ENCODE measurements at places on chromosomes 1 and 21.

- no peak for DNase-seq
Observed at GRCh38 chr1:214702556-214702955, 99.6 kb downstream of the CENPF start.

GRCh38 chr1:231839999-231840398 is 213.4 kb downstream of the DISC1 start:
- DNase-seq = no peak

GRCh38 chr1:41466146-41466545 is 18.3 kb downstream of the EDN2 start:
- no peak for DNase-seq

GRCh38 chr21:45033791-45034555 is 40.4 kb upstream of the ADARB1 start:
- no peak for DNase-seq

DNA sequence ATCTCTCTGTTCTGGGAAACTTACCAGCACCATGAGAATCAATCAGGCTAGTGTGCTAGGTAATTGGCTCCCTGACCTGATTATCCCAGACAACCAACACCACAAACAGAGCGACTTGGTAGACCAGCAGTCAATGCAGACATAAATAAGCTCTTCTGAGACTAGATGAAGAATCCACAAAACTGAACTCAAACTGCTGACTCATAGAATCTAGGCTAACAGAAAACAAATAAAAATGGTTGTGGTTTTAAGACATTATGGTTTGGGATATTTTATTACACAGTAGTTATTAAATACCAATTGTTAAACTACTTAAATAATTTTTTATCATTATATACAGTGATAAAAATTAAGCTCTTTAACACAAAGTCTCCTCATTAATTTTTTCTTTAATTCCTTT is 535.7 kb downstream of the COL11A1 start:
- no peak for DNase-seq

GRCh38 chr1:248753708-248754280 is 1.8 kb downstream of the LYPD8 start:
- DNase-seq = no peak

DNA sequence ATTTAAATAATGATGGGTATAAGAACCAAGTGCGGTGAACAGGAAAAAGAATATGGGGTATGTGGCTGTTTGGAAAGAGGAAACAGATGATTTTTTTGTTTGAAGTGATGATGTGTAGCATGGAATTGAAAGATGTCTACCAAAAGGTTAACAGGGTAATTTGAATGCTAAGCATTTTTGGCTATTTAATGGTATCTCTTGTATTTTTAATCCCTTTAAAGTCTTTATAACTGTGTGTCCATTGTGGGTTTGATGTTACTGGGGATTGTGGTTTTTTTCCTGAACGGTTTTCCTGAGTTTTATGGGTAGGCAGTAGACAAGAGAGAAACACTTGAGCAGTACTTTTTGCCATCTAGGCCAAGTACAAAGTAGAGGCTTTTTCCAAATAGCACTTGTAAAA is 63.2 kb downstream of the PRDM2 start:
- DNase-seq = no peak

DNA sequence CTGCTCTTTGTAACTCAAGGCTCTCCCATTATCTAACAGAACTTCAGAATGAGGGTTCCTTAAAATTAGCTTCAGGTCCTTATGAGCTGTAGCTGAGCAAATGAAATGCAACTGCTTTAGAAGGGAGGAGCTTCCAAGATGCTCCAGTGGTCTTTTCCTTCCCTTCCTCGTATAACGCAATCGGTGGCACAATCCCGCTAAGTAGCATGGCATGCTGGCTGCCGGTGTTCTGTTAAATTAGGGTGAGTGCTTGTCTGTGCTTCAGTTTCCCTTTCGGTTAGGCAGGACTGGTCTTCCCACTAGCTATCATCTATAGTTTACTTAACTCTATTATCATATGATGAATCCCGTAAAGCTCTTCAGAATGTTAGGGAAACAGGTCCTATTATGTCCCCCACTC is 917 bp downstream of the KIAA0040 start:
- no peak for DNase-seq

- DNase-seq = no peak
Observed at GRCh38 chr1:7376676-7377075, 394.4 kb upstream of the VAMP3 start.

- no peak for DNase-seq
Observed at GRCh38 chr1:231157311-231157710, 4.5 kb upstream of the TRIM67 start.

- DNase-seq = no peak
Observed at GRCh38 chr1:170301596-170301995, 155.8 kb downstream of the NTMT2 start.

- no peak for DNase-seq
Observed at GRCh38 chr1:192951691-192952460, 107.3 kb downstream of the UCHL5 start.

GRCh38 chr1:91751275-91751674 is 134.7 kb downstream of the TGFBR3 start:
- DNase-seq = no peak

DNA sequence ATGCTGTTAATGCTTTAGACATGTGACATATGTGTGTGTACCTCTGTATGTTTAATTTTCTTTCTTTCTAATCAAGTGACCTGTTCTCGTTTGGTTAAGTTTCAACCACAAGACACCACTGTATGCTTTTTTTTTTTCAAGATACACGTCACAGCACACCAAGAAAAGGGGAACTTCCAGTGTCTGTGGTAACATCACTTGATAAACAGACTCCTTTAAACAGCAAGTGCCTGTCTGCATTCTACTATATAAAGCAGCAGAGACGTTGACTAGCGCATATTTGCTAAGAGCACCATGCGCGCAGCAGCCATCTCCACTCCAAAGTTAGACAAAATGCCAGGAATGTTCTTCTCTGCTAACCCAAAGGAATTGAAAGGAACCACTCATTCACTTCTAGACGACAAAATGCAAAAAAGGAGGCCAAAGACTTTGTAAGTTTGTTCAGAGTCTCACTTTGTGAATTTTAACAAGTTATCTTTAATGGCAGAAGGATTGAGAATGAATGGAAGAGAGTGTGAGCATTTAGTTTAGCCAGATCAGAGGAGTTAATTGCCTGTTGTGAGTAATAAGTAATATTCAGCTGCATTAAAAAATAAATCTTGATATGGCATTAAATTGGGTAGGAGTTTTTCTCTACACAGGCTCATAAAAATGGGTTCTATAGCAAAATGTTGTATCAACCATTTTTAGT is at the start of gene RGS1:
TSS of gene RGS1 (plus strand) at position 275 of the 691 bp plus-strand sequence. CDS start at position 295, 20 bp downstream.
- peak; percentile 18 for DNase-seq

DNA sequence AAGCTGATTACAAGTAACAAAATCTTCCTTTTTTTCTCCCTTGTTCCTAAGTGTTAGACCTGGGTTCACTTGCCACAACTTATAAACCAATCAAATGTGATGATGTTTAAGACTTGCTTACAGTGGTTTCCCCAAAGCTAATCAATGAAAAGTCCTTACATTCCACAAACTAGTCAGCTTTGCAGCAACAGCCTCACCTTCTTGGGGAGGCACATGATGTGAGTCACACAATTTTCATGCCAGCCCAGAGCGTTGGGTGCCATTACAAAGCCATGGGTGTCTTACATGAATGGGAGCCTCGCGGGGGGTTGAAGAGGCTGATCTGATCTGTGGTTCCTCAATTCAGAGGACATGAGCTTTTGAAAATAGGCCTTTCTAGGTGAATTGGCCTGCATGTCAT is 91.6 kb upstream of the UBE2U start:
- DNase-seq = no peak

DNA sequence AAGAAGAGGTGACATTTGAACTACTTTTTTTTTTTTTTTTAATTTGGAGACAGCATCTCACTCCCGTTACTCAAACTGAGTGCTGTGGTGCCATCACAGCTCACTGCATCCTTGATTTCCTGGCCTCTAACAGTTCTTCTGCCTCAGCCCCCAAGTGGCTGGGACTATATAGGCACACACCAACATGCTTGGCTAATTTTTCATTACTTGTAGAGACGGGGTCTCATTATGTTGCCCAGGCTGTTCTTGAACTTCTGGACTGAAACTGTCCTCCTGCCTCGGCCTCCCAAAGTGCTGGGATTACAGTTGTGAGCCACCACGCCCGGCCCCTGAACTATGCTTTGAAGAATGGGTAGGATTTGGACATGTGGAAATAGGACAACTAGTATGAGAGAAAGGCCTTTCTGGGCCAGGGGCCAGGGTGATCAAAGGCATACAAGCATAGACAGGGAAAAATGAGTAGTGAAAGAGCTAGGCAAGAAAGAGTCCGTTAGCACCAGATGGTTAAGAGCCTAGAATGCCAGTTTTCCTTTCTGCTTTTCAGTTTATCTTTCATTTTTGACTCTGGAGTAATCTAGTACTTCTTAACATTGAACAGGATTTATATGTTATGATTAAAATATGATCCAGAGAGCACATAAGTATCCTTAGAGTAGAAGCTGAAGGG is 6.3 kb downstream of the RABGAP1L start:
- DNase-seq = no peak

DNA sequence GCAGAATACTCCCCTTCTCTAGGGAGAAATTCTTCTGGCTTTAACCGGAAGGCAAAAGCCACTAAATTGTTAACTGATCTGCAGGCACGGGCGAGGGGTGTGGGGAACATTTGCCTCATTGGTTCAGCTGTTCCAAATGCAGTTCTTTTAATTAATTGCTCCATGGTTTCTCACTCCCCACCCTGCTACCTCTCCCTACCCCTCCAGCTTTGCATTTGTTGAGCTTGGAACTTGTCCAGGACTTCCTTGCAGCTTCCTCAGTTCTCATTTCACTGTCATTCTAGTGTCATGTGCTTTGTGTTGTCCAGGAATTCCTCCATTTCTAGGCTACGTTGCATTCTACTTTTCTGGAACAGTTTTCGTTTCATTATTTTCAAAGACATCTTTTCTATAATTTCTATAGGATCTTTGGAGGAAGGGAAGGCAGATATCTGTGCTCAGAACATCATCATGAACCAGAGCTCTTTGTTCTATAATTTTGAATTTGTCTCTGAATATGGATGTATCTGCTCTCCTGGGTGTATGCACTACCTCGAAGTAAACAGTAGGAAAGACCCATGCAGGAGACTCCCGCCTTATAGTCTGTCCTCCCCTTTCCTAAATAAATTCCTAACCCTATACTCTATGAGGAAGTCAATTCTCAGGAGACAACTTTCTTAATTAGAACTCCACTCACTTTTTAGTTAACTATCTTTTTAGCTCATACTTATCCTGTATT is 132.4 kb upstream of the LMO4 start:
- no peak for DNase-seq

- DNase-seq = no peak
Observed at GRCh38 chr1:155324717-155325602, 4.3 kb downstream of the RUSC1 start.

- DNase-seq = no peak
Observed at GRCh38 chr1:200238311-200238710, 171.5 kb downstream of the ZNF281 start.

DNA sequence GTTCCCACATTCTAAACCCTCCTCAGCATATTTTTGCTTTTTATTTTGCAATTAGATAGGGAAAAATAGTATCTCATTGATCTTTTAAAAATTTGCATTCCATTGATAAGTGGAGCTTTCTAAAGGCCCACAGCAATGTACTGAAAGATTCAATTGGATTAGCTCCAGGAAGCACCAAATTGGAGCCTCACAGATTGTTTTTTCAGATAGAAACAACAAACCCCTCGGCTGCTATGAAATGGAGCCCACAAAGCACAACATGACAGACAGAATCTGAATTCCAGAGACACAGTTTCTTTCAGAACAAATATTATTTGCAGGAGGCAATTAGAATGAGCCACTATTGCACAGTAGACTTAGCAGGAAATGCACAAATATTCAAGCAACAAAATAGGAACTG is 58.9 kb upstream of the KIF26B start:
- DNase-seq = no peak

GRCh38 chr21:42711667-42712066 is 58.2 kb downstream of the PDE9A start:
- DNase-seq = no peak

GRCh38 chr1:115476616-115477015 is 138.6 kb upstream of the NGF start:
- no peak for DNase-seq

DNA sequence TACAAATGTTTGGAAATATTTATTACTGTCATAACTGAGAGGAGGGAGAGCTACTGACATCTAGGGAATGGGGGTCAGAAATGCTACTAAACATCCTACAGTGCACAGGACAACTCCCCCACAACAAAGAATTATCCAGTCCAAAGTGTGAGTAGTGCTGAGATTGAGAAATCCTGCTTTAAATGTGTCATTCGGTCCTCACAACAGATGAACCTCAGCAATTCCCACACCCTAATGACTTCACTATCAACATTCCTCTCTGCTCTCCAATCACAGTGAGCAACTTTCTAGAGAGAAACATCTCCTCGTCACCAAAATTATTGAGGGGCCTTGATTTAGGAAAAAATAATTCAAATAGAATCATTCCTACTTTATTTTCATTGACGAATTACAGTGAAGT is 18.0 kb downstream of the OMA1 start:
- no peak for DNase-seq

DNA sequence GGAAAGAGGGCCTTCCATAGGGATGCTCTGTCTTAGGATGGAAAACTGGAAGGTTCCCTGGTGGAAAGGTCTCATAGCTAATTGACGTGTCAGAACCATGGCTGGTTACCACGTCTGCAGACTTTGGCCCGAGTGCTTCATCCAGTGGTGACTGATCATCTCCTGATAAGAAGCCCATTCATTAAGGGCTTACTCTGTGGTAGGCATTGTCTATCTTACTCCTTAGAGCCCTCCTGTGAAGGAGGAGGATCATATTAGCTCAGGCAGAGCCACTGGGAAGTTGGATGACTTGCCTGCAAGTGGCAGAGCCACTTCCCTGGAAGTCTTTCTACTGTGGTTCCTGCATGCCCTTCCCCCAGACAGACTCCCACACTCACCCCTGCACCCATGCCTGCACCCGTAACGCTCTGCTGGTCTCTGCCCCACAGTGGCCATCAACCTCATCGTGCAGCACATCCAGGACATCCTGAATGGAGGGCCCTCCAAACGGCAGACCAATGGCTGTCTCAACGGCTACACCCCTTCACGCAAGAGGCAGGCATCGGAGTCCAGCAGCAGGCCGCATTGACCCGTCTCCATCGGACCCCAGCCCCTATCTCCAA is 79.9 kb downstream of the UCK2 start:
- no peak for DNase-seq
